NCI-H2081 (cell line): ENCODE measurements at places on chromosomes 1 and 21.

GRCh38 chr21:45945868-45946210, 35.7 kb upstream of the COL6A1 start:
- no peak for DNase-seq

DNA sequence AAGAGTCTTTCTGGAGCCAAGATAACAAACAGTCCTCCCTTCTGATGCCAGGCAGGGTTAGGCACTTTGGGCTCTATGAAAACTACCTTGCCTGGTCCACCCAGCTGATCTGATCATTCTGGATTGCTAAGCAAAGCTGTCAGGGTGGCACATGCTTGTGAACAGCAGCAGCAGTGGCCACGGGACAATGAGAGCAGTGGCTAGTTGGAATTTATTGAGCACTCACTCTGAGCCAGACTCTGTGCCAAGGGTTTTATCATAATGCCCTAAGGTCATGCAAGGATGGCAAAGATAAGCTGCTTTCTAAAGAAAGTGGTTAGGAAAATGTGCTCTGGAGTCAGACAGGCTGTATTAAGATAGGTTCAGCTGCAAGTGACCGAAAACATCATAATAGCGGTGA, 390.4 kb upstream of the VAMP3 start:
- no peak for DNase-seq

DNA sequence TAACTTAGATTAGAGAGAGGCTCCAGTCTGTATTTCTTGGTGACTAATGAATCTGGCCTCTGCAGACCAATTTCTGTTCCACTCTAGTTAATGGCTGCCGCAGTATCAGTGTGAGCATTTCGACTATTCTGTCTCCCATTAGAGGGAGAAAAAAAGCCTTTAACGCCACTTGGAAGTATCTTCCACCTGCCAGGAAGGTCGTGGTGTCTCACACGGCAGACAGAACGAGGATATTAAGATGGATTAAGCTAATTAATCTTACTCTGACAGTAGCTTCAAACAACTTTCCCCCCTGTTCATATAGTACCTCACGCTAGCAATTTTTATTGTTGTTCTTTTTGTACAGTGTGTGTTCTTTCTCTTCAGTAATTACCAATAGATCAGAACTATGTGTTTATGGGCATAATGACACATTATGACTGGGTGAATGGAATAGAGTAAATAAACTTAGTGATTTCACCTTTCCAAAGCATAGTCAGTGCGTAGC, 153.8 kb downstream of the ADGRL2 start:
- DNase-seq = peak; percentile 85

- no peak for DNase-seq
Observed at GRCh38 chr1:183991756-183992155, 45.8 kb downstream of the COLGALT2 start.

- DNase-seq = no peak
Observed at GRCh38 chr1:184740344-184740743, 14.3 kb downstream of the EDEM3 start.

DNA sequence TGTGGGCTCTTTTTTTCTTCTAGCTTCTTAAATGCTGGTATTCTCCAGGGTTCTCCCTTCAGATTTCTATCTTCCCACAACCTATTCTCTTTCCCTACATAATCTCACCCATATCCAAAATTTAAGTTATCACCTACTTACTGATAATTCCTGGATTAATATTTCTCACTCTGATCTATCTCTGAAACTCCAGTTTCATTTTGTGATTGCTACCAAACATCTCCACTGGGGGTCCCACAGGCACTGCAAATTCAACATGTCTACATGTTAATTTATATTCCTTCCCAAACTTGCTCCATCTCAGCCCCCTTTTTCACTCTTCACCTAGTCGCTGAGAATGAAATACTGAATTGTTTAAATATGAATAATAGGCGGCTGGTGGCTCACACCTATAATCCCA, 9.9 kb upstream of the C1orf141 start:
- no peak for DNase-seq

DNA sequence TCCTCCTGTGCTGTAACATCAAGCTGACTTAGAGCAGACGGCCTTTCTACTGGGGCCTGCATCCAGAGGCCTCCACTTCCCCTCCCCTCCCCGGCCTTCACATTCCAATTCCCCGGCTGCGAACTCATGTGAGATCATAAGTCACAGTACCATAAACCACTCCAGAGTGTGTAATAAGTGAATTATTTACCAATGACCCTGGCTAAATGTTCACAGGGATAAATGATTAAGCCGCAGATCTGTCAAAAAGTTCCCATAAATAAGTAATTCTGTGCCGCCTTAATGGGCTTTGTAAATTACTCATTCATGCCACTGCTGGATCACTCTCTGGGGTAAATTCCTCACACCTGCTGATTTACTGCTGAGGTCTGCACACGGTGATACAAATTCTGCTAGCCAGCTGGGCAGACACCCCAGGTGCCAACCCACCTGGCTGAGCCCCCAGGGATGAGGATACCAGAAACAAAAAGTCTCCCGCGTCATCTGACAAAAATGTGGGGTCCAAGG, 27.4 kb upstream of the KIRREL1 start:
- no peak for DNase-seq

- no peak for DNase-seq
Observed at GRCh38 chr1:2804628-2805351, 3.3 kb upstream of the TTC34 start.

GRCh38 chr1:227541129-227541528, 22.2 kb upstream of the ZNF678 start:
- no peak for DNase-seq

GRCh38 chr1:30253807-30254440, 469.5 kb downstream of the MATN1 start:
- DNase-seq = no peak

- no peak for DNase-seq
Observed at GRCh38 chr1:246875041-246876026, 56.4 kb downstream of the AHCTF1 start.

DNA sequence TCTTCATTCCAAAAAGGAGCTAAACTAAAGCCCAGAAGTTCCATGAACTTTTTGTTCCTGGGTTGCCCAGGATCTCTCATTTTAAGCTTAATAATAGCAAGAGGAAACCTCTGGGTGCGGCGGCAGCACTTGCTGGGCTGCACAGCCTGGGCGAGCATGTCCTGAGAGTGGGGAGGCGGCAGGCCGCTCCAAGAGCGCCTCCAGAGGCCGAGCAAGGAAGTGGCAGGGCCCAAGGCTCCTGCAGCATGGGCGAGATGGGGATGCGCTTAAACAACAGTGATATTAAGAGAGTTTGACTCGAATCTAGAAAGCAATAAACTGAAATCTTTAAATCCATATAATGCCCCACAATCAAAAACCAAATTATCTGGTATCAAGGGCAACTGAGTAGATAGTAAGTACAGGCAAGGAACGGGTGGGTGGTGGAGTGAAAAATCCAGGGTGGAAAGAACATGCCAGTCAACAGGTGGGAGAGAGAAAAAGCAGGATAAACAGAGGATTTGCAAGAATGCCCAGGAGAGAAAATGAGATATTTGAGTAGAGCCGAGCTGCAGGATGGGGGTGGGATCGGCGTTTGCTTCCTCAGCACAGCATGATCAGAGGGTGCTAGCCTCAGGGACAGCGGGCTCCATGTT, 14.1 kb upstream of the TNR start:
- DNase-seq = no peak

DNA sequence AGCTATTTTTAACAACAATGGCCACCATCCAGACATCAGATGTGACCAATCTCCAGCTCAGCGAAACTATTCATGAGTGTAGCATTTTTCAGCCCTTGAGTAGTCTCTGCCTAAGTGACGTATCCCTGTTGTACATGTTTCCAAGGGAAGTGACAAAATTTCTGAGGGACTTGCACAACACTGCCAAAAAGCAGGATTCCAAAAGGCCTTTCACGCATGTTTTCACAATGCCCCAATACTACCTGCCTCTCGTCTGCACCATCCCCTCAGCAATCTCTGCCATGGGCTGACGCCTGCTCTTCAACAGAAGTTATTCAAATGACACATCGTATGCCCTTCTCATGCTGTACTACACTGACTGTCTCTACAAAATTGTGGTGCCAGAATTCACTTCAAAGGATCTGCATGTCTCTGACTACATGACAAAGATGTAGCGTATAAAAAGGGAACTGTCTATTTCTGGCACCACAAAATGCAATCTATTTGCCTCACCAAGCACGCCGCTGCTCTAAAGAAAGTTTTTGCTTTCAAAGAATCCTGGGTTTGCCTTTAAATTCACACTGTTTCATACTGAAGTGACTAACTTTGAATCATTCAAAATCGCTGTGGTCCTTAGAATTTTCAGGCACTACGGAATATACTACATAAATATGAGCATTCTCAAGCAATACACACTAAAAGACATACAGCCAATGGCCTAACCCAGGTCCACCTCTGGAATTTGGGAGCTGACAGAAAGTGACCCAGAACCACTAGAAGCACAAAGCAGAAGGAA, 32.9 kb downstream of the JAK1 start:
- DNase-seq = no peak

DNA sequence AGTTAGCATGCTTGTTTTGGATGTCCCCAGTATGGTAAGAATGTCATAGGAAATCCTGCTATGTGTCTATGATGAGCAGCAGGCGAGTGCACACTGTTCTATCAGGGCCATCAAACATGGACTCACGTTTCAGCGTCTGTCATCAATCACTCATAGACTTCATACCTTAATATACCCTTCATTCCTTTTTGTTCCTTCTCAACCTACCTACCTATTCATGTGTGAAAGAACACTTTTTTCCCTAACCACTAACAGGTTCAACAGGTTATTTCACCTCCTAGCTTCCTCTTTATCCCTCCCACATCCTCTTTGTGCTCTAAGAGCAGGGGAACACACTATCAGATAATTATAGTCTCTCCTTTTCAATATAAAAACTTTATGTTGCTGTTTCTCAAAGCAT, 300.6 kb downstream of the TM2D1 start:
- DNase-seq = no peak

DNA sequence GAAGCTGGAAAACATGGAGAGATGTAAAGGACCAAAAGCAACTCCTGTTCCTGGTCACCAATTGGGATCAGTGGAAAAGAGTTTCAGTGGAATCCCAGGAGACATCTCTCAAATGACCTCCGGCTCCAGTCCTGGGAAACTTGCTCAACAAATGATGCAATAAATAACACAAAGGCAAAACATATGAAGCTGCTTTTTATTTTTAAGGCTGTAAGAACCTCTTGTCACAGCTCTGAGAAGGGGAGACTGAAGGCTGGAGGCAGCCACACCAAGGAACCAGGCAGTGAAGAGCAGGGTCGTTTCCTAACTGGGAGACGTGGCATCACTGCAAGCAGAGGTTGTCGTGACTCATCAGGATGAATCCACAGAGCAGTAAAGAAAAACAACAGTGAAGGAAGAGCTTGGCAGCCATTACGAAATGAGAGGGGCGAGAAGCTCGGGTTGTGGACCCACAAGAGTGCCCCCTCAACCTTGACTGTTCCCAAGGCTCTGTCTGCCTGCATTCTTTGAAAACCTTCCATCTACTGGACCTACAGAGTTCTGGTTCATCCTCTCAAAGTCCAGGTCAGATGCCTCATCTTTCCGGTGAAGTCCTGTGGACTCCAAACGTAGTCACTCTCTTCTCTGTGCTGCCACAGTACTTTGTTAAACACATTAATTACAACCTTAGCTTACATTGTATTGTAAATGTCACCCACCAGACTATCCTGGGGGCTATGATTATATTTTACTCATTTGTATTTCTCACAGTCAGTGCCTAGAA, 32.1 kb downstream of the JAK1 start:
- DNase-seq = no peak

- DNase-seq = no peak
Observed at GRCh38 chr1:157136133-157136532, 2.1 kb downstream of the ETV3 start.

- peak; percentile 94 for DNase-seq
Observed at GRCh38 chr21:40176724-40177123, 309.5 kb downstream of the PCP4 start.

GRCh38 chr1:234973426-234974250, 155.0 kb downstream of the TOMM20 start:
- peak; percentile 96 for DNase-seq

- no peak for DNase-seq
Observed at GRCh38 chr1:163278602-163279001, 43.2 kb upstream of the NUF2 start.

- no peak for DNase-seq
Observed at GRCh38 chr21:45866551-45866950, 115.0 kb upstream of the COL6A1 start.

GRCh38 chr1:113856401-113856790, 15.1 kb downstream of the PTPN22 start:
- no peak for DNase-seq

- DNase-seq = no peak
Observed at GRCh38 chr21:19508442-19508841, 1104.9 kb upstream of the TMPRSS15 start.

GRCh38 chr1:94475232-94475631, 57.0 kb downstream of the ABCD3 start:
- no peak for DNase-seq

DNA sequence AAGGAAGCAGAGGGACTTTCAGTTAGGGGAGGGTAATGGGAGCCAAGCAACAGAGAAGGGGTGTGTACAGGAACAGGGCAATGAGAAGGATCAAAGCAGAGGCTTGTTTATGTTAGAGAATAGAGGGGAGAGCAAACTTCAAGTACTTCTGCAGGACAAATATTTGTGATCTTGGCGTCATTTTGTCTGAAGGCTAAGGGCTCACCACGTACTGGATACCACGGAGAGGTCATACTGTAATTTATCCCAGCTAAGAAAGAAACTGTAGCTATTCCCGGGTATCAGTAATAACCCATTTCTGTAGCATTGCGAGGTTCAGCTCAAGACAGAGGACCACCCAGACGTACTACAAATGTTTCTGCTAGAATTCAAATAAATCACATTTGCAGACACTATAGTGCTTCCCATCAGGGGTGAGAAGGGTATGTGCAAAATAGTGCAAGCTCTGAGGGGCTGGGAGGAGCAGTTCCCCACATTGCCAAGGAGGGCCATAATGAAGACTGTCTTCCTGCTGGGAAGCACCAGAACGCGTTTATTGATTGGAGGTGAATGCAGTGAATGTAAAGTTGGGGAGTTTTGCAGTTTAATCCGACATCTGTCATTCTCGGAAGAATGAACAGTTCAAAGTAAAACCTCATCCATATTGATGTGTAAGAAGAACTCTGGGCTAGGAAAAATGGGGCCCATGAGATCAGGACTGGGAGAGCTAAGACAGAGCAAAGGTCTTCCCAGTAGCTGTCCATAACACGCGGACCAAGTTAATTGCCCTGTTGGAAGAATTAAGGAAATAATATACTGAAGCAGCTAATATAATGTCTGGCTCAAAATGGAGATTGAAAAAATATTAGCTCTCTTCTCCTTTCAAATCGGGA, 136.9 kb downstream of the RWDD3 start:
- no peak for DNase-seq

- DNase-seq = no peak
Observed at GRCh38 chr1:228004331-228004855, 2.4 kb upstream of the WNT3A start.

GRCh38 chr1:165365341-165365740, 8.8 kb upstream of the LMX1A start:
- no peak for DNase-seq
